Activated naive CD4-positive, alpha-beta T cell treated with Interleukin-2 at 50 U/mL for 16 hours (primary cell): ENCODE measurements at places on chromosomes 4 and X.

- DNase-seq = peak; percentile 28
Observed at GRCh38 chrX:76253432-76253831, 80.6 kb downstream of the PBDC1 start.

- no peak for DNase-seq
Observed at GRCh38 chr4:121053601-121054143, 18.7 kb downstream of the NDNF start.

- no peak for DNase-seq
Observed at GRCh38 chrX:54824195-54824594, 16.6 kb downstream of the MAGED2 start.

DNA sequence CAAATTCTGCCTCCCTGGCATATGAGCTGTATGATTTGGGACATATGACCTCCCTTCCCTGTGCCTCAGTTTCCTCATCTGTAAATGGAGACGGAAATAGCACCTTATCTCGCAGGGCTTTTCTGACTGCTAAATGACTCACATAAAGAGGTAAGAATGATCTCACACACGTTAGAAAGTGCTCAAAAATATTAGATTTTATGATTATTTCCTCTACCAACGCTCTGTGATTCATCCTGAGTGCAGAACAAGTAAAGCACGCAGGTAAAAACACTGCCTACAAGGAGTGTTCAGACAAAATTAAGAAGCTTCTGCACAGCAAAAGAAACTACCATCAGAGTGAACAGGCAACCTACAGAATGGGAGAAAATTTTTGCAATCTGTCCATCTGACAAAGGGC lies 21.1 kb downstream of the ACSL1 start:
- DNase-seq = no peak

DNA sequence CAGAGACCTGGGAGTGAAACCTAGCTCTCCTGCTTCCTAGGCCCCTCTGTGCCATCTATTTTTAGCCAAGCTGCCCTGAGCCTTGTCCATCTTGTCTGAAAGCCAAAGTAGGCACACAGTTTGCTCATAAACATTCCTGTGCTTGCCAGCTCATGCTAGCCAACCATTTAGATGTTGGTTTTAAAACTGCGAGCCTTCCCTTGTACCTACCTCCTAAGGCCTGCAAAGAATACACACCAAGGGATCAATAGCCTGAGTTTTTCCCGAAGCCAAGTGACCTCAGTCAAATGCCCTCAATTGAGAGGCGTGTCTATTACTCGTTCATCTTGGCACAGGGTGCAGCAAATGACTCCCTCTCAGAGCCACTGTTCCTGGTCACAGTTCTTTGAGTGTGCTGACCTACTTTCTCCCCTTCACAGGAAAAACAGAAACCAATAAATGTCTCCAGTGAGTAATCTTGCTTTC lies 48.5 kb downstream of the ZCCHC12 start:
- DNase-seq = no peak

- no peak for DNase-seq
Observed at GRCh38 chr4:14340321-14340720, 662.0 kb upstream of the CPEB2 start.

GRCh38 chrX:29297171-29297800 lies 710.0 kb downstream of the IL1RAPL1 start:
- DNase-seq = no peak
